ENCODE measurements at places on chromosomes 16 and 17.
A peak's percentile ranks its signal among the peaks of the same experiment; 100 is the strongest.

GRCh38 chr16:72427783-72428331 is 255.9 kb upstream of the PMFBP1 start:
- peaks cover 11% of the 10 kb centered on the region for H3K4me1 ChIP-seq
- H3K36me3 ChIP-seq, result no peaks in the 10 kb centered on the region
- peak overlapping the region; percentile 38 for H3K4me3 ChIP-seq
- H3K27me3 ChIP-seq, result no peaks in the 10 kb centered on the region

DNA sequence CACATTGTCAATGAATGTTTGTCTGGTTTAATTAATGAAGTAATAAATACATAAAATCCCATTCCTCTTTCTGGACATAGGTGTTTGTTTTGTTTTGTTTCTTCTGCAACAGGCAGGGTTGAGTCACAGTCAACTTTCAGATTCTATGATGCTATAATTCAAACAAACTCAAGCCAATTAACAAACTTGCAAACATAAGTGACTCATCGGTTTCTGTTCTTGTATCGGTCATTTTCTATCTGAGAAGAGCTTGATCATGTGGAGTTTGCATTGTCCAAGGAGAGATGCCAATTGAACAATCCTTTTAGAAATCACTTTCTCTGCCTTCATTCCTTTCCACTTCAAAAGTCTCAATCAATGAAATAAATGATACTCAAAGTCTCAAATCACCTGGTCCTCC is 294.2 kb upstream of the C16orf82 start:
- no peak for DNase-seq
- H3K4me3 ChIP-seq, result no peak overlapping the region
- H3K27me3 ChIP-seq, result peaks cover 3% of the 10 kb centered on the region
- no peaks in the 10 kb centered on the region for H3K36me3 ChIP-seq
- H3K4me1 ChIP-seq, result peaks cover 2% of the 10 kb centered on the region

- no peak overlapping the region for H3K4me3 ChIP-seq
- H3K36me3 ChIP-seq, result peaks cover 6% of the 10 kb centered on the region
- DNase-seq, result no peak
- no peaks in the 10 kb centered on the region for H3K27me3 ChIP-seq
- no peak overlapping the region for H3K27ac ChIP-seq
- H3K4me1 ChIP-seq, result no peaks in the 10 kb centered on the region
Measured at GRCh38 chr17:9498490-9498889, 77.1 kb downstream of the STX8 start.

GRCh38 chr17:9435165-9435564 is 140.5 kb downstream of the STX8 start:
- H3K4me3 ChIP-seq, result no peak overlapping the region
- DNase-seq, result no peak
- no peak overlapping the region for H3K27ac ChIP-seq
- no peaks in the 10 kb centered on the region for H3K4me1 ChIP-seq
- no peaks in the 10 kb centered on the region for H3K27me3 ChIP-seq
- no peaks in the 10 kb centered on the region for H3K36me3 ChIP-seq

DNA sequence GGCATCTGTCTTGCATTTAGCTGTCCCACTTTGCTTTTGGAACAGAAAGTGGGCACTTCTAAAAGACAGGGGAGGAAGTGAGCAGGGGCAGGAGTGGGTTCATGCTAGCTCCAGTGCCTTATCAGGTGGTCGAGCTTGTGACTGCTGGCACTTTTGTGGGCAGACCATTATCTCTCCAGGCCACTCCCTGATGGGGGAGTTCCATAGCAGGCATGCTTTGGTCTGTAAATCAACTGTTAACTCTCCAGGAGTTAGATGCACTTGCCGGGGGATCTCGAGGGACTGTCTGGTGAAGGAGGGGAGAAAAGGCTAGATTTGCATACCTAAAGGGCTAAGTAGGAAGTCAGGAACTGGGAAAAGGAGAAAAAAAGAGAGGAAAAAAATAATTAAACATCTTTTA is 9.3 kb upstream of the CARD14 start:
- no peak for DNase-seq
- H3K27me3 ChIP-seq, result no peaks in the 10 kb centered on the region
- no peak overlapping the region for H3K4me3 ChIP-seq

- H3K4me1 ChIP-seq, result peaks cover 22% of the 10 kb centered on the region
- peaks cover 59% of the 10 kb centered on the region for H3K36me3 ChIP-seq
- H3K27me3 ChIP-seq, result no peaks in the 10 kb centered on the region
- peak; percentile 68 for DNase-seq
- no peak overlapping the region for H3K4me3 ChIP-seq
- H3K27ac ChIP-seq, result peak overlapping the region; percentile 87
Measured at GRCh38 chr17:1779571-1780131, 17.8 kb downstream of the SERPINF1 start.

DNA sequence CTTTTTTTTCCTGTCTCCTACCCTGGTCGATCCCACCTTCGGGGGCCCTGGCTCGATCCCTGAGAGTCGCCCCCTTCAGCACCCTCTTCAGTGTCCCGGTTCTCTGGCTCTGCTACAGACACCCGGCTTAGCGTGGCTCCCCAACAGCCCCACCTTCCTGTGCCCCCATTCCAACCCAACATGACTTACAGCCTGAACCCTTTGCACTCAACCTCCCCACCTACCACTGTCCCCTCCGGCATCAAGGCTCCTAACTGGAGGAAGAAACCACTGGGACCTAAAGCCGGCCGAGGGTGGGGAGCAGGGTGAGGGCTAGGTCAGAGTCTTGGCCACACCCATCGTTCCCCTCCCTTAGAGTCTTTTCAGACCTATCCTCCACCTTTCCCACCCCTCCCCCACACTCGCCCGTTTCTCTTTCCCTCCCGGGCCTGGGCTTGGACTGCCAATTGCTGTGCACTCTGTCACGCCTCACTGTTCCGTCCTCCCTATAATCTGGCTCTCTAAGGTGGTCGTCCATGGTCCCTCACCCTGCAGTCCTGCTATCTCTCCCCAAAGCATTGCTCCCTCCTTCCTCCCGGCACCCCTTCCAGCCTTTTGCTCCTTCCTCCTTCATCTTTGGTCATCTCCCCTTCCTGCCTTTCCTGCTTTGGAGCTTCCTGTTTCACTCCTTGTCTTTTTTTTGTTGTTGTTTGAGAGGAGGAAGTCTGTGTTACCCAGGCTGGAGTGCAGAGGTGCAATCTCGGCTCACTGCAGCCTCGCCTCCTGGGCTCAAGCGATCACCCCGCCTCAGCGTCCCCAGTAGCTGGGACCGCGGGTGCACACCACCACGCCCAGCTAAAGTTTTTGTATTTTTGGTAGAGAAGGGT is 890 bp upstream of the CLDN7 start:
- H3K4me3 ChIP-seq, result no peak overlapping the region
- no peak overlapping the region for H3K27ac ChIP-seq
- H3K27me3 ChIP-seq, result peaks cover 53% of the 10 kb centered on the region
- H3K36me3 ChIP-seq, result peaks cover 19% of the 10 kb centered on the region
- peaks cover 24% of the 10 kb centered on the region for H3K4me1 ChIP-seq

GRCh38 chr17:64339516-64340490 is 50.9 kb downstream of the PECAM1 start:
- DNase-seq, result no peak
- H3K4me1 ChIP-seq, result peaks cover 15% of the 10 kb centered on the region
- H3K36me3 ChIP-seq, result no peaks in the 10 kb centered on the region

GRCh38 chr16:23121024-23121423 is 28.2 kb downstream of the USP31 start:
- no peak overlapping the region for H3K4me3 ChIP-seq
- peak; percentile 44 for DNase-seq

DNA sequence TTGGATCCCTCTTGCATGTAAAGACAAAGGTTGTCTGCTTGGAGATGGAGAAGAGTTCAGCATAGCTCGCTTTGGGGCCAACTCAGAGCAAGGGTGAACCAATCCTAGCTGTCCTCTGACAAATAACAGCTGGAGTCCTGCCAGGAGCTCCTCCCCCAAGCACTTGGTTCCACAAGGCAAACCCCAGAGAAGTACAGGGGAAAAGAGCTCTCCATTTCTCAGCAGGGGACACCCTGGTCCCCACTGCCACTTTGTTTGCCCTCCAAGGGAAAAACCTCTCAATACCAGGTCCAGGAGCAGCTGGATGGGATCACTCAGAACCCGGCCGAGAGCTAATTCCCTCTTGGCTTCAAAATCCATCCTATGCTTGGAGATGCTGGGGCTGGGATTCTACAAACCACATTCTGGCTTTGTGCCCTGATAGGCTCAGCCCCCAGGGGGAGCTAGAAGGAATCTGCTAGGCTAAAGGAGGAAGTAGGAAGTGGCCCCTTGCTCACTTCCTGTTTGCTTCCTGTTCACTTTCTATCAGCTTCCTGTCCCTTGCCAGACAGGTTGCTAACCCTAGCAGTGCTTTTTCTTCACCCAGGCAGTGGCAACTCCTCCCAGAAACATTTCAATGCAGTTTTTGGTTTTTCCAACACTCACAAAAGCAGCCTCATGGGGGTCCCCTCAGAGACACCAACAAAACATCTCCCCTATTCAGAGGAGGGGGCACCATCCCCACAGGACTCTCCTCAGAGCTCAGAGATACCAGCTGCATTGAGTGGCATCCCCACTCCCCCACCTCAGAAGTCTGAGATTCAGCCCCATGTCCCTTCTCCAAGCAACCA is 30.7 kb downstream of the CDRT4 start:
- no peak for DNase-seq
- H3K4me1 ChIP-seq, result peaks cover 4% of the 10 kb centered on the region
- H3K27ac ChIP-seq, result no peak overlapping the region
- H3K27me3 ChIP-seq, result no peaks in the 10 kb centered on the region
- peaks cover 16% of the 10 kb centered on the region for H3K36me3 ChIP-seq

DNA sequence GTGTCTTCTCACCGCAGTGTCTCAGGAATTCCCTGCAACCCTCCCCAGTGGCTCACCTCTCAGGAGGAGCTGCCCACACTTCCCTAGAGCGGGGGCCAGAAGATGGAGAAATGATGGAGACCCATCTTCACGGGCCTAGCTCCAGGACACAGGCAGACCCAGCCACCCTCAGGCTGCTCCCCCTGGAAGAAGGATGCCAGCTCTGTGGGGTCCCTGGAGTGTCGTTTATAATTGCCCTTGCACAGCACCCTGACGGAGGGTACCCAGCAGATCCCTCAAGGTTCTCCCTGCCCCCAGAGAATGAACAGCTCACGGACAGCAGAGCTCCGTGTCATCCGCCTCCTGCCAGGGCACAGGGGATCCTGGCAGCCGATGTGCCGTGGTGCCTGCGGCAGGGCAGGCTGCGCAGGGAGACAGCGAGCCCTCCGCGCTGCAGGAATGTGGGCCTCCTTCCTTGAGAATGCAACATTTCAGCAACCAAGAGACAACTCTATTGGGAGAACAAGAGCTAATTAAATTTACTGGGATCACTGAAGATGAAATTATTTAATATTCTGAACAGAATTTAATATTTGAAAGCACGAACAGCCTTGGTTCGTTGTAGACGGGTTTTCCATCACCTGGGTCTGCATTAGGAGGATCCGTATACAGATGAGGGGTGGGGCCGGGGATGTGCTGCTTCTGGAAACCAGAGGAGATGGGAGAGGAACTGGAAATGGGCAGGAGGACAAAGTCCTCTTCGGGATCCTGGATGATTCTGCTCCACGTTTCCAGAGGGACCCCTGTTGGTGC is 21.0 kb upstream of the RBFOX3 start:
- H3K4me1 ChIP-seq, result peaks cover 9% of the 10 kb centered on the region
- H3K27me3 ChIP-seq, result no peaks in the 10 kb centered on the region
- no peak overlapping the region for H3K4me3 ChIP-seq
- DNase-seq, result no peak
- no peak overlapping the region for H3K27ac ChIP-seq
- no peaks in the 10 kb centered on the region for H3K36me3 ChIP-seq

GRCh38 chr17:65312718-65313377 is 175.7 kb downstream of the RGS9 start:
- no peaks in the 10 kb centered on the region for H3K4me1 ChIP-seq
- no peak overlapping the region for H3K27ac ChIP-seq
- no peak overlapping the region for H3K4me3 ChIP-seq
- no peak for DNase-seq
- no peaks in the 10 kb centered on the region for H3K36me3 ChIP-seq

GRCh38 chr16:67716097-67716496 is 3.0 kb downstream of the GFOD2 start:
- no peak overlapping the region for H3K27ac ChIP-seq
- no peaks in the 10 kb centered on the region for H3K36me3 ChIP-seq
- H3K4me3 ChIP-seq, result no peak overlapping the region
- H3K27me3 ChIP-seq, result no peaks in the 10 kb centered on the region
- DNase-seq, result no peak

GRCh38 chr16:86074651-86075487 is 175.9 kb downstream of the IRF8 start:
- no peak for DNase-seq
- no peak overlapping the region for H3K4me3 ChIP-seq
- no peaks in the 10 kb centered on the region for H3K36me3 ChIP-seq
- H3K4me1 ChIP-seq, result peaks cover 5% of the 10 kb centered on the region
- H3K27ac ChIP-seq, result no peak overlapping the region

GRCh38 chr16:72125635-72126428 is 32.2 kb downstream of the DHX38 start:
- H3K4me3 ChIP-seq, result no peak overlapping the region
- no peaks in the 10 kb centered on the region for H3K36me3 ChIP-seq
- DNase-seq, result no peak

DNA sequence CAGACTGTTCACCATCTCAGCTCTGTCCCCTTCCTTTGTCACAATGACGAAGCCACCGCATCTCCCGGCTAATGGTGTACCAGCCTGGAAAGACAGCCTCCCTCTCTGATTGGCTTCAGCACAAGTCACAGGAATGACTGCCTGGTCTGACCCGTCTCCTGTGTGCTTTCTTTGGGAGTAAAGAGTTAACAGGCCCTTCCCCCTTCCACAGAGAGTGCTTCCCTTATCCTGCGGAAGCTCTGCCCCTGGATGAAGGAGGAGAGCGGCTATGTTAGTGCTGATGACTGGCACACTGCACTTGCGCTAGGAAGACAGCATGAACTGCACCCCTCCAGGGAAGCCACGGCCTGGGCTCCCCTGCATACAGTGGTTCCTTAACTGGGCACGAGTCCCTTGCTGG is 11.3 kb downstream of the USB1 start:
- no peaks in the 10 kb centered on the region for H3K27me3 ChIP-seq
- peaks cover 11% of the 10 kb centered on the region for H3K36me3 ChIP-seq
- no peaks in the 10 kb centered on the region for H3K4me1 ChIP-seq
- no peak overlapping the region for H3K27ac ChIP-seq
- no peak overlapping the region for H3K4me3 ChIP-seq

Data from spinal cord (tissue), 10 donors.